ENCODE measurements at places on chromosomes 1 and 21.

- DNase-seq: no peak
Observed at GRCh38 chr21:42417533-42417932, 13.8 kb downstream of the UBASH3A start.

DNA sequence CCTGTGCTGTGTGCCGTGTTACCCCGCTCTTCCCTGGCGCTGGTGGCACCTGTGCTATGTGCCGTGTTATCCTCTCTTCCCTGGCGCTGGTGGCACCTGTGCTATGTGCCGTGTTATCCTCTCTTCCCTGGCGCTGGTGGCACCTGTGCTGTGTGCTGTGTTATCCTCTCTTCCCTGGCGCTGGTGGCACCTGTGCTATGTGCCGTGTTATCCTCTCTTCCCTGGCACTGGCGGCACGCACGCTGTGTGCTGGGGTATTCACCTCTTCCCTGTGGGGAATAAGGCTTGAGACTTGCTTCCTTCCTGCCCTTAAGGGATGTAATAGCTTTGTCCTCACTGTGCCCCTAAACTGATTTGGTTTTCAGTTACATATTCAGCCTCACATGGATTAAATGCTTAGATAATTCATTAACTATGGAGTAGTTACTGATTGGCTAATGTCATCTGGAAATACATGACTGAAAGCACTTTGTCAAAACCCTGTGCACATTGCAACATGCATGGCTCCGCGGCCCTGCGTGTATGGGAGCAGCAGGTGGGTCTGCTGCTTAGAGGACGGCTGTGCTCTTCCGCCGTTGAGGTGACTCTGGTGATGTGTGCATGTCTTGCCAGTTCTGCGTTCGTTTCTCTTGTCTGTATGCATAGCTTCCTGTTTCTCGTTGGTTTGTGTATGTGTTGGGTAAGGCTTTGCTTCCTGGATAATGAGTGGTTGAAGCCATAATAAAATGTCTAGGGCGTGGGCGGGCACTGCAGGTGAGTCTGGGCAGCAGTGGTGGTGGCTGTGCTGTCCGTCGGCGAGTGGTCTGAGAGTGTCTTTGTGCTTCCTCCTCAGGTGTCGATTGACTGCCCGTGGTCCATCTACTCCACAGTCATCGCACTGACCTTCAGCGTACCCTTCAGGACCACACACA, 17.9 kb upstream of the PWP2 start:
- DNase-seq: no peak

- peak; percentile 49 for DNase-seq
Observed at GRCh38 chr1:22509815-22510214, 53.5 kb upstream of the EPHA8 start.

GRCh38 chr1:112209493-112209892, 186.5 kb upstream of the CTTNBP2NL start:
- DNase-seq: peak; percentile 4

- DNase-seq: no peak
Observed at GRCh38 chr21:45410151-45410864, 5.3 kb downstream of the COL18A1 start.

DNA sequence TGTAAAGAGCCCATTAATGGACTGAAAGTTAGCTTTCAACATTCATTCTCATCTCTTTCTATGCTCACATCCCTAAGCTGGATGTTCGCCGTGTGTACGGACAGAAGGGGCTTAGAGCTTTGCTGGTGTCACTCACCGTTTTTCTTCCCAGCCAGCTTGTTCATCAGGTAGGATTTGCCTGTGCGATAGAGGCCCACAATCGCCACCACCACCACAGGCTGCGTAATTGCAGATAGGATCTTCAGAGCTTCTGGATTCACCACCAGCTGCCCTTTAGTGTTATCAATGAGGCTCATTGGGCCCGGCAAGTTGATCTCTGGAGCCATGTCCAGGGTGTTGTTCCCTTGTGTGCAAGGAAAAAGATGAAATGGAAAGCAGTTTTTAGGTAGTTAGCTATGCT, 4.3 kb downstream of the GBP2 start:
- DNase-seq: no peak

DNA sequence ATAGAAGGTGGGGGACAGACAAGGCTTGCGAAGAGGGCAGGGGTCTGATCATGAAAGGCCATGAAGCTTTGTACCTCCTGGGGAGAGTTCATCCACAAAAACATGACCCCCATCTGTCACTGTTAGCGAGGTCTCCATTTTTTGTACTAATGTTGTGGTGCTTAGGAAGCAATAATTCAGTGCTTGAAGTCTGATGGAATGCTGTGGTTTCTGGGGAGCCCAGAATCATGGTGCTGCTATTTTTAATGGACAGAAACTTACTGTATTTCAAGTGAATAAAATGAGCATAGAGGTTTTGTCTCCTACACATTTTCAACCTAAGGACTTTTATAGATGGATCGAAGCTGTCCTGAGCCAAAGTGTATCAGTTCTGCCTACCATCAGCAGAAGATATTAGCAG, 28.2 kb upstream of the RGL1 start:
- DNase-seq: no peak

- no peak for DNase-seq
Observed at GRCh38 chr1:16503494-16503893, 10.6 kb downstream of the RNU1-1 start.

- no peak for DNase-seq
Observed at GRCh38 chr1:236864996-236865817, 70.1 kb downstream of the MTR start.

DNA sequence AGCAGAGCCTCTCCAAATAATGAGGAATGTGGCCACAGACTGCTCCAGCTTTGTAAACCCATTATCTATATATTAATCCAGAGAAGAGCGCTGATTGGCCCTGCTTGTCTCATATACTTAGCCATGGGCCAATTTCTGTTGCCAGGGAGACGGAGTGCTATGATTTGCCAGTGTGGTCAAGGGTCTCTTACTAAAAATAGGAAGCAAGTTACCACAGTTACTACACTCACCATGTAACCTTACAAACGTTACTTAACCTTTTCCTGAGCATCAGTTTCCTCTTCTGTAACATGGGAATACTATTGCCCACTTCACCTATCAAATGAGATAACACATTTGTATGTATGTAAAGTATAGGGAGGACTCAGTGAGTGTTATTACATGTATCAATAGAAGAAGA, 7.7 kb upstream of the S100A2 start:
- no peak for DNase-seq

Data from foreskin keratinocyte (primary cell).